Karpas-422 (cell line): ENCODE measurements at places on chromosomes 6 and 20. TPM values are rescaled to one million over a fixed set of nuclear protein-coding genes. Genes with fewer than 3 reads are reported as not detected.
A peak's percentile ranks its signal among the peaks of the same experiment; 100 is the strongest.

DNA sequence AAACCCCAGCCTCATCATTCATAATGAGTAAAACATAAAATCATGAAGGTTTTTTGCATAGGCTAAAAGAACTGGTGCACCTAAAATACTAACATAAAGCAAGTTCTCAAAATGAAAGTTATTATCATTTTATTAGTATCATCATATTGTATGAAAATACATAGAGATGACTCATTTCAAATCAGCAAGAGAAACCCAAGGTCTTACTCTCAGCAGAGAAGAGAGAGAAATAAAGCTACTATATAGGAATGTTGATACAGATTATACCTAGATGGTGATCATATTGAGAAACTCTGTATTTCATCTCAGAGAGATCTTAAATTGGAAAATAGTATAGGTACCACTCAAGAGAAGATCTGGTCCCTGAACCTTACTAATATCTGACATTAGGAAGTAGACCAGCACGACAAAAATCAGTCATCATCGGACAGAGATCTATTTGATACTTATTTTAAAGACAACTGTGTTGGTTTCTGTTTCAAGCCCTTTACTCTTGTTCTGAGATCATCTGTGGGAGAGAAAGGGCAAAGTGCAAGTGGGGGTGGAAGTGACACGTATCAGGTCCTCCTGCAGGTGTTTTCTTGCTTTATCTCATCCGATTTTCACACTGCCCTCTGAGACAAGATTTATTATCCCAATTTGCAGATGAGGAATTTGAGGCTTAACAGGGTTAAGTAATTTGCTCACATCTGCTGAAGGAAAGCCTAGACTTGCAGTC lies 532.3 kb downstream of the MAFB start:
- H3K27ac ChIP-seq, result no peak overlapping the region
- DNase-seq, result peak; percentile 16
- no peaks in the 10 kb centered on the region for H3K4me1 ChIP-seq
- H3K4me3 ChIP-seq, result no peak overlapping the region

DNA sequence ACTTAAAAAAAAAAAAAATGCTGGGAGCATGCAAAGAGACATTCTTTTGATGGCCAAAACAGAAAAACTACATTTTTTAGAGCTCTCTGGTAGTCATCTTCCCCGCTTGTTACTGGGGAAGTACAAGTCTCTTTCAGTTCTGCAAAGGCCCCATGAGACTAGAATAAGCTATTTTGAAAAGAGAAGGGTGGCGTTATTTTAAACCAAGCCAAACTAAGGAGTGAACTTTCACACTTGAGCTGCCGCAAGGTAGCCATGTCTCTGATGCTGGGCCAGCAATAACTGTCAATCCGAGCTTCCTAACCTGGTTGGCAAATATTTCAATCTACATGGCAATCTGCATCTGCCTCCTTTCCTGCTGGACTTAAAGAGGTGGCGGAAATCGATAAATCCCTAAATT lies 96.7 kb downstream of the L3MBTL3 start:
- DNase-seq, result peak; percentile 95
- H3K4me1 ChIP-seq, result peaks cover 70% of the 10 kb centered on the region
- peak overlapping the region; percentile 27 for H3K4me3 ChIP-seq
- no peaks in the 10 kb centered on the region for H3K27me3 ChIP-seq
- H3K36me3 ChIP-seq, result no peaks in the 10 kb centered on the region
- H3K27ac ChIP-seq, result peak overlapping the region; percentile 93

GRCh38 chr20:25302596-25302995 lies 54.7 kb downstream of the PYGB start:
- H3K4me3 ChIP-seq, result no peak overlapping the region
- H3K27ac ChIP-seq, result no peak overlapping the region
- peaks cover 4% of the 10 kb centered on the region for H3K4me1 ChIP-seq
- 0 out of 2 replicates have a peak, but pooled peaks cover 2% of the 10 kb centered on the region for H3K36me3 ChIP-seq
- no peak for DNase-seq

GRCh38 chr20:40082436-40082835 lies 606.6 kb downstream of the MAFB start:
- DNase-seq, result no peak
- H3K27ac ChIP-seq, result no peak overlapping the region
- H3K36me3 ChIP-seq, result no peaks in the 10 kb centered on the region
- no peaks in the 10 kb centered on the region; the same call in 1 of the 2 replicates for H3K4me1 ChIP-seq

- H3K27ac ChIP-seq, result no peak overlapping the region
- H3K36me3 ChIP-seq, result no peaks in the 10 kb centered on the region
- peaks cover 1% of the 10 kb centered on the region for H3K4me1 ChIP-seq
- H3K27me3 ChIP-seq, result no peaks in the 10 kb centered on the region
These were observed 7.9 kb upstream of the COL12A1 start for GRCh38 chr6:75213732-75214131.

GRCh38 chr20:50799176-50799889 lies 4.5 kb downstream of the BCAS4 start:
- peak overlapping the region; percentile 52 for H3K4me3 ChIP-seq
- H3K4me1 ChIP-seq, result peaks cover 87% of the 10 kb centered on the region
- no peaks in the 10 kb centered on the region for H3K27me3 ChIP-seq
- peak overlapping the region; percentile 90 for H3K27ac ChIP-seq
- peaks cover 29% of the 10 kb centered on the region for H3K36me3 ChIP-seq

The DNMT3B gene
- 0.63 and 1.0 TPM in 2 replicates for total RNA-seq
